ENCODE measurements at places on chromosomes 5 and 9.

DNA sequence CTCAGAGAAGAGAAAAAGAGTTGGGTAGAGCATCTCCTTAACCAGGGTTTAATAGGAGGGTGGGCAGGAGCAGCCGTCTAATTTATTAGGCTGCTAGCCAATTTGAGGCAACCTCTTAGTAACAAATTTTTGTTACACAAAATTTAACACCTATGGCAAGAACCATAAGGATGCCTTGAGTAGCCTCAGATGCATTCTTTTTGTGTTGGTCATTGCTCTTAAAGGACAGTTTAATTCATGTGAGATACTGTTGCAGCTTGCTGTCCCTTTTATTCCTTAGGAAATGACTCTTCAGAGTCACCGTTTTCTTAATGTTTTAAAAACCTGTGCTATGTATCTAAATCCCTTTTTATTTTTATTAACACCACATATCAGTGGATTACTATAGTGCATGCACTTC, 255.1 kb downstream of the MAST4 start:
- no peak for DNase-seq

- no peak for DNase-seq
These were observed 98.2 kb upstream of the RPS23 start for GRCh38 chr5:82376307-82376706.

DNA sequence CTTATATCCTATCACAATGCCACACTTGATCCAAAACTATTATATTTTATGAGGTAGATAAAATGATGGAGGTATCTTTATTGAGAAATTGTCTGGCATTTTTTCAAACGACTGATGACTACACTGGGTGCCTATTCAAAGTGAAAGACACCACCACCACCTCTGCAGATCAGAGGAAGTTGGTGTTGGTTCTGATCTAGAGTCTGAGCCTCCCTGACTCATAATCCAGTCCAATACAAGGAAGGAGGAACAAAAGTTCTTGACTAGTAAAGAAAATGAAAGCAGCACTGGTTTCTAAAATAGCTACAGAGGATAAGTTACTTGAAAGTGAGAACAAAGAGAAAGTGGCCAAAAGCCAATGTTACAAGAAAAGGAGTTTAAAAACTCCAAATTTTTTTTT, 139.9 kb downstream of the RFX3 start:
- no peak for DNase-seq

DNA sequence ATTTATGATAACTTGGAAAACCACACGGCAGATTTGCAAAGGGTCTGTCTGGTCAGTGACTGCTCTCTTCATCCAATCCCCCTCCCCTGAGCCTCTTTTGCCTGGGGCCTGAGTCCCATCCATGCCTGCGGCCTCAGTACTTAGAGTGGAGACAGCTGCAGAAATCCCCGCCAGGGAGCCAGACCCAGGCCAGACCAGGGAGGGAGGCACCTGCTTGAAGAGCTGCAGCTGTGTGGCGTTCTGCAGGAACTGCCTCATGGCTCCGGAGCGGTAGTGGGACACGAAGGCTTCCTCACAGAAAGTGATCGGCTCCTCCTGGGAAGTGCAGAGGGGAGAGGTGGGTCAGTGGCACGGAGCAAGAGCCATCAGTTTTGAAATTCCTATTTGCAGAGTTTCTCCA, 101.6 kb downstream of the CRB2 start:
- DNase-seq = no peak

DNA sequence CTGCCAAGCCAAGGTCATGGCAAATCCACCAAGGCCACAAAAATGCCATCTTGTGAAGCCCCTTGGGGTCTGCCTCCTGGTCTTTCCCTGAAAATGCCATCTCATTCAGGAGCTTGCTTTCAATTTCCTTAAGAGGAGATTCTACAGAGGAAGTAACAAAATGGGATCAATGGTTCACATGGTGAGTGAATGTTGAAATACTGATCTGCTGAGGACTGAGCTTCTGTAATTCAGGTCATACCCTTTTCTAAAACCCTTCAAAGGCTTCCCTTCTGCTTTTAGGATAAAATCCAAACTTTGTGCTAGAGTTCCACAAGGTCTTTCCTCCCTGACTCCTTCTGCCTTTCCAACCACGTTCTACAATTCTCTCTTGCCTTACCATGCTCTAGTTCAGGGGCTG, 24.7 kb upstream of the NR3C1 start:
- DNase-seq = no peak

All from activated gamma-delta T cell treated with Interleukin-2 at 50 U/mL for 16 hours (primary cell).